ENCODE measurements at places on chromosomes 13 and 19.

DNA sequence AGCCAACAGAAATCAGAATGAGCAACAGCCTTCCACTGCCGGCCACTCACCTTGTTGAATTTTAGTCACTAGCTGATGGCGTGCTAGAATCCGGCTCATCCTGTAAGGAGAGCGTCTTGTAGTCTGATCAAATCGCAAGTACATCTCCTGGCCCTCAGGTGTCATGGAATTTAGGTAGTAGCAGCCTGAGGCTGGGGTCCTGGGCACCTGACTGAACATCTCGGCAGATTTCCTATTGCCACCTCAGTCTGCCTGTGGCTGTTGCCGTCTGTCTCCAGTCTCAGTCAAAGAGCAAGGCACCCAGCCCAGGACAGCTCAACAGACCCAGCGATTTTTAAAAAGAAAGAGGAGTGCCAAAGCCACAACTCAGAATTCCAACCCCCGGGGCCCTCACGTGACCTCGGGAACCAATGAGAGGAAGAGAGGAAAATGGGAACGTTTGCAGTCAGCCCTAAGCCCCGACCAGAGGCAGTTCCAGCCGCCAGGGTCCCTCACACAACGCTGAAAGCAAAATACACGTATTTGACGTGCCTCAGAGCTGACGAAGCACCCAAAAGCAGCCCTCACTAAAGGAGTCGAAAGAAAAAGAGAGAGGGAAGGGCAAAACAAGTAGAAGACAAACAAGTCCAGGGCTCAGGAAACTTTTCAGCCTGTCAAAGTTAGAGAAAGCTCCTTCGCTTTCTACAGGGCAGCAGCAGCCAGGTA is at the start of gene STARD13:
TSS of gene STARD13 (minus strand) at position 336 of the 705 bp plus-strand sequence. CDS start at position 219, 117 bp downstream.
- DNase-seq: no peak

DNA sequence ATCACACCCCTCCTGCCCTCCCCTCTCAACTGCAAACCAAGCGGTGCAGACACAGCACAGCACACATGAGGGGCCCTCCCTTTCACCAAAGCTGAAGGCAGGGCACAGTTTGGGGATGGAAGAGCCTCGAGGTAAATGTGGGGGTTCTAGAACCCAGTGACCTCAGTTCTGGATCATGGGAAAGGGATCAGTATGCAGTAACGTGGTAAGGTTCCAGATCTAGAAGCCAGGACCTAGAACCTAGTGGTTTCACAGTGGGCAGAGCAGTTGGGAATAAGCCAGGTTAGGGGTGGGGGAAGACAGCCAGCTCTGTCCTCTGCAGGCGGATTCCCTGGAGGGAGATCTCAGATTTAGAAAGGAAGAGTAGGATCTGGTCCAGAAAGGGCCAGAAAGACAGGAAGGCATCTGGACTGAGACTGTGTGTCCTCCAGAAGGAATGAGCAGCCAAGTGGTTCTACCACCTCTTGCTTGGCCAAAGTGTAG is 3.1 kb downstream of the FTL start:
- no peak for DNase-seq

GRCh38 chr13:50156140-50156539 is 140.9 kb downstream of the KCNRG start:
- DNase-seq: no peak

- DNase-seq: no peak
Observed at GRCh38 chr13:21150013-21150412, 26.3 kb downstream of the SKA3 start.

DNA sequence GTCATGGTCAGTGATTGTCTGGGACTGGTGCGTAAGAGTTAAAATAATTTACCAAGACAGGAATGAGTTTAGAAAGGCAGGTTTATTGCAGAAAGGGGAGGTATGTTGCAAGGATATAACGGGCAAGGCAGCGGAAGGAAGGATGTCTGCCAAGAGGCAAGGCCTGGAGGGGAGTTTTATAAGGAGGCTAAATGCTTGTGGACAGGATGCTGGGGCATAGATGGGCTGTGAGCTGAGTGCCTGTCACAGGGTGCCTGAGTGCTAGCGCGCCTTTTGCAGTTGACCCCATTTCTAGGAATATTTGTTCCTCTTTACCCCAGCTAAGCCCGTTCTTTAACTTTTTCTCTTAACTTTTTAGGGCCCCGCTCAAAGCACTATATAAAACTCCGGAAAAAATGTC is 58.7 kb downstream of the TEX26 start:
- no peak for DNase-seq

DNA sequence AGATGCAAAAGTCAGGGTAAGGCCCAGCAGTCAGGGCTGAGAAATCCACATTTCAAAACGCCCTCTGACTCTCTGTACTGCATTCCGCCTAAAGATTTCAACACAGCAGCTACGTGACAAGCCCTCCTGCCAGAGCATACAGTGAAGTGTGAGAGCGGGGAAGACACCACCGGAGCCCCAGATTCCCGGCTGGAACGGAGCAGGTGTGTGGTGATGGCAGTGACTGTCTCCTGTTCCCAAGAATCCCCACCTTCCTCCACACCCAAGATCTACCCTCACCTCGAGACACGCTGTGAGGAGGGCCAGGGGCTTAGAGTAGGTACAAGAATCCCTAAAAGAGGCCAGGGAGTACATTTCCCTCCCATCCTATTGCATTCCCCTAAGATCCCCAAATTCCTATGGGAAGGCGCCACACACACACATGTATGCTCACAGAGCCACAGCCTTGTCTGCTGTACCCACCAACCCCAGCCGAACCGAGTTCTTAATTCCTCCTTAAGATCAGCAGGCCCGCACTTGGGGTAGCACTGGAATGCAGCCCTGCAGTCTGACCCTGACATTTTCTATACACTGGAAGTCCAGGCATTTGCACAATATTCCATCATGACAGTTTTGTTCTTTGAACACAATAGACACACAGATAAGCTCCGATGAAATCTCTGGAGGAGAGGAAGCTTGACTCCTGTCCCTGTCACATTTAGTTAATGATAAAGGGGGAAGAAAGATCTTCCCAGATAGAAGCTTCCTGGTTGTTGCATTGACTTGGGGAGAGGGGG is 102.9 kb downstream of the FOXO1 start:
- DNase-seq: no peak

DNA sequence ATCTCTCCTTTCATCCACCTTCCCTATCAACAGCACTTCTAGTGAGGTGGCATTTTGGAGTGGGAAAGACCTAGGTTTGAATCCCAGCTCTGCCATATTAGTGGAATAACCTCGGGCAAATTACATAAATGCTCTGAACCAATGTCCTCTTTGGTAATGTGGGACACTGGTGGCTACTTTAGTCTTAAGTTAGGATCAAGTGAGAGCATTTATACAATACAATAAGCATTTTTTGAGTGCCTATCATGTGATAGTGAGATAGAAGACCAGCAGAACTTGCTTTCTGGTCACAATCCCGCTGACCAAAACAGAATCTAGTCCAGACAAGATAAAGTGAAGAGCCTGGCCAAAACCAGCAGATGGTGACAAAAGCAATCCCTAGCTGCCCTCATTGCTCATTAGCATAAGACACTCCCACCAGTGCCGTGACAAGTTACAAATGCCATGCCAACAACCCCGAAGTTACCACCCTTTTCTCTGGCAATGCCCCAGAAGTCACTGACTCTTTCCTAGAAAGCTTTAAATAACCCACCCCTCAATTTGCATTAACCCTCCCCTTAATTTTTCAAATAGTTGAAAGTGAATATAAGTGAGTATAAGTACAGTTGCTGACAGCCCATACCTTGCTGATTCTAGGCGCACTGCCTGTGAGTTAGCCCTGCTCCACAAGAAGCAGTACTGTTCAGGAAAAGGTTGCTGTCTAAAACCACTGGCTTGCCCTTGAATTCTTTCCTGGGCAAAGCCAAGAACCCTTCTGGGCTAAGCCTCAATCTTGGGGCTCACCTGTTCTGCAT is 28.9 kb upstream of the KPNA3 start:
- DNase-seq: no peak

DNA sequence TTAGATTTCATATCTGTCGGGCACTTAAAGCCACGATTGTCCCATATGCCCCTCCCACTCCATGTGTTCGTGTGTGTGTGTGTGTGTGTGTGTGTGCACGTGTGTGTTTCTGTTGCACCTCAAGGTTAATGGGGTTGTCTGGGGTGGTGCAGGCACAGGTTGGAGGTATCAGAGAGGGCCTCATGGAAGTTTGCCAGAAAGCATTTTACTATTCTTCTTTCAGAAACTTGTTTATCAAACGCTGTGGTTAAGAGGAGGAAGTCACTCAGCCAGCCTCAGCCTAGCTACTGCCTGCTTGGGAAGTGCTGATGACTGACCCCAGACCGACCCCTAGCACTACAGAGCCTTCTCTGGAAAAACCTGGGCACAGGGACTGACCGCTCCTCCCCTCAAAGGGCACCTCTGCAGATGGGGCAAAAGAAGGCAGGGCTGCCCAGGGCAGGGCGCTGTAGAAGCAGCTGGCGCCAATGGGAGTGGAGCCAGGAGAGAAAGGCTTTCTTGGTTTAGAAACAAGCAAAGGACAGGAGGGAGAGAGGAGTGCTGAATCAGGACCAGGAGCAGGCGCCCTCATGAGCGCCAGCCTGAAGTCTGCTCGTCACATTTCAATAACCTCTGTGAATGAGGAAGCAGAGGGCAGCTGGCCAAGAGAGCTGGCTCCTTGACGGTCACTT is 3.9 kb downstream of the SIAH3 start:
- no peak for DNase-seq

GRCh38 chr13:41470196-41470595 is 12.8 kb downstream of the RGCC start:
- DNase-seq: no peak

Data from NCI-H510A (cell line).